ENCODE measurements at places on chromosomes 2 and 18.

- DNase-seq: no peak
These were observed 20.1 kb upstream of the FN1 start for GRCh38 chr2:215455958-215456357.

- DNase-seq: no peak
These were observed 66.3 kb downstream of the SCN2A start for GRCh38 chr2:165305391-165306096.

- DNase-seq: no peak
These were observed 38.2 kb downstream of the PLEKHM3 start for GRCh38 chr2:207987025-207987716.

- DNase-seq: no peak
These were observed 205.3 kb downstream of the TMEM247 start for GRCh38 chr2:46684661-46685060.

- DNase-seq: no peak
These were observed 81.3 kb downstream of the VSNL1 start for GRCh38 chr2:17621781-17622180.

DNA sequence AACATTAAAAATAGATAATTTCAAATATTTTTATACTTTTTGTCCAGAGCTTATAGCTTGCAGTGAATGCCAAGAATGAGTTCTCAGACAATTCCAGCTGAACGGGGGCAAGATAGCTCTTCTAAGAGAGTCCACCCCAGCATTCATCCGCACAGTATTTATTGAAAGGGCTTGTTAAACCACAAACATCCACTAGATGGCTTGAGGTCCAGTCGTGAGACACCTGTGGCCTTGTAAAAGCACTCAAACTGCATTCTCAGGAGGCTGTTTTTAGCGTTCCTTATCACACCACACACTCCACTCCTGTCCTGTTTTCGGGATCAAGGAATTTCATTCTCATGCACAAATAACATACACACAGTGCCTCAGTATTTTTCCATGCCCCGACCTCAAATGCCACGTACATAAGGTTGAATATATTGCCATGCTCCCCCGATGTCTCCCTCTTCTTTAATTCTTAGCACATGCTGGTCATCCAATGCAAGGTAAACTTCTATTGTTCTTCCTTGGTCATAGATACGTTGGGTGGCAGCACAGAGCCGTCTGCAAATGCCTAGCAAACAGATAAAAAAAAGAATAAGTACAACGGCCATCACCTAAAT, 47.4 kb downstream of the DNAJC10 start:
- DNase-seq: no peak

- no peak for DNase-seq
These were observed 2.3 kb downstream of the CYRIA start for GRCh38 chr2:16663121-16663905.

DNA sequence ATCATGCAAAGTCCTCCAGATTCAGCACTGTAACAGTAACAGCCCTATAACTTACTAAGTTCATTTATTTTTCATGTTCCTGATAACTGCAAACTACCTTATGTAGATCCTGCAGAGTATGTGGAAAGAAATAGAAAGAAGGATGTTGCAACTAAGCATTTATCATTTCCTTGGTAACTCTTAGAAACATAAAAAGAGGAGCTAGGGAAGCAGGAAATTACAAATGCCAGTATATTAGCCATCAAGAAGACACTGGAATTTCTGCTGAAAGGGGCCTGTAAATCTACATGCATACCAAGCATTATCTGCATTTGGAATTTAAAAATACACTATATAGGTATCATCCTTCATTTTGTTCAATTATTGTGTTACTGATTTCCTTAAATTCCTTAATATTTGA, 66.8 kb downstream of the PDE11A start:
- DNase-seq: no peak

DNA sequence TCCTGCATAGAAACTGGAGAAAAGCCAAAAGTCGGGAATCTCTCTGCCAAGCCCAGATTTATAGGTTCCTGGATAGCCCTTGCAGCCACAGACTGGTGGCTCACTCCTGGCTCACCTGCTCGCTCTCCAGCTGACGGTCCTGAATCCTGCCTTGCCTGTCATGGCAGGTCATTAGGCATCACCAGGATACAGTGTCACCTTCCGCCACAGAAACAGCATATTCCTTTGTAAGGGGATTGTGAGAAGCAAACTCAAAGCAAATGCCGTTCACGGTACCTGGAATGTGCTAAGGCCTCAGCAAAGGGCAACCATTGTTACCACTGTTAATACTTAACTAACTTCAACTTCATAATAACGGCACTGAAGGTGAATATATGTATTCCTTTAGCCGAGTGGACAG, 57.1 kb upstream of the GPR45 start:
- no peak for DNase-seq

DNA sequence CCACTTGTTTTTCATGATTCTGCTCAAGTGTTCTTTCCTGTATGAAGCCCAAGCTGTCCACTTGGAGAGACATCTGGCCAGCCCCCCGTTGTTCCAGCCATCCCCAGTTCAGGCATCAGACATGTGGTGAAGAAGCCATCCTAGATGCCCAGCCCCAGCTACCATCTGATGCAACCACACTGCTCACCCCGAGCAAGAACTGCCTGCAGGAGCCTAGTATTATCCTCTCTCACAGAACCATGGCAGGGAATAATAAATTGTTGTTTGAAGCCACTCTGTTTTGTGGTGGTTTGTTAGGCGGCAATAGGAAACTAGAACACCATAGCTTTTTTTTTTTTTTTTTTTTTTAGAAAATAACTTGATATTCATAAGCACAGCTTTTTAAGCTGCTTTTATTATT, 19.5 kb upstream of the DARS1 start:
- DNase-seq: no peak

DNA sequence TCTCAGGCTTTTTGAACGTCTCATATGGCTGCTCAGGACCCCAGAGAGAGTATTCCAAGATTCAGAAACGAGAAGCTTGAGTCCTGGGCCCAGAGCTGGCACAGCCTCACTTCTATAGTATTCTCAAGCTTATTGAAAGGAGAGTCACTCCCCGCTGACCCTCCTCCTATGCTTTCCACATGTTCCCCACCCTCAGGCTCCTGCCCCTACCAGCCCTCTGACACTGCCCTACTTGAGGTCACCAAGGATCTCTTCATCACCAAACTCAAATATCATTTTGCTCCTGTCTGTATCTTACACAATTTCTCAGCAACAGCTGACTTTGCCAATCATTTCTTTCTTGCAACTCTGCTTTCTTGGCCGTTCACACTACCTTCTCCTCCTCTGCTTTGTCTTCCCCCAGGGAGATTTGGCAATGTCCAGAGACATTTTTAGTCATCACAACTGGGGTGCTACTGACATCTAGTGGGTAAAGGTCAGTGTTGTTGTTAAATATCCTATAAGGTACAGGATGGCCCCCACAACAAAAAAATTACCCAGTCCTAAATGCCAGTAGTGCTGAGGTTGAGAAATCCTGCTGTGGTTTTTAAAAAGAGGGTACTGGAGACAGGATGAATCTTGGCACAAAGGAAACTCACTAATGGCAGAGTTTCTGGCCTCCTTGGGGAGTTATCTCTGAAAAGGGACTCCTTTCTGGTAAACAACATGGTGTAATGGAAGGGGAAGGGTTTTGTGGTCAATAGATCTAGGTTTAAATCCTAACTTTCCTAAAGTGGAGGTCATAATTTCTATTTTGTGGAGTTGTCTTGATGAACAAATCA, 26.9 kb upstream of the INSIG2 start:
- no peak for DNase-seq

DNA sequence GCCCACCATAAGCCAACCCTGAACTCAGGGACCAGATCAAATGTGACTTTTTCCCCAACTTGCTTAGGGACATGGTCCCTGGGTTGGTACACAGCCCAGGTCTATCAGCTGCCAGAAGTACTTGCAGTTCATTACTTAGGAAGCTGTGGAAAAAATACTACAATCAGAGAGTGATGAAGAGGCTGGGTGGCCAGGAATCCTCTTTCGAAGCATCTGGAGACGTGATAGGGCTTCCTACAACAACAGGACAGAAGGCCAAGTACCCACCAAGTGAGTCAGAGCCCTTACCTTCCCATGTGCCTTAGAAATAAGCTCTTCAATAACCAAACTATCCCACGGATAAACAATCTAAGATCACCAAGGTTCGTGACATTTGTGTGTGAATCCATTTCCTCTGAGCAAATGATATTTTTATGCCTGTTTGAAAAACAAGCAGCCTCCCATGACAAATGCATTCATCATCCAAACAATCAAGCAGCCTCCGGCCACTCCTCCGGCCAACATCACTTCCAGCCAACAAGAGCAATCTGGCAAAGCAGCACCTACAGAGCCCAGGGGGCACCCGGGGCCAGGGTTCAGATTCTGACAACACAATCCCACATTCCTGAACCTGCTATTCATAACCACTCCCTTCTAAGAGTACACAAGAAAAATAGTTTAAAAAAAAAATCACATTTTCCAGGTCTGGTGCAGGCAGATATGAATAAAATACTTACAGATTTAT, 26.4 kb downstream of the TBC1D8 start:
- DNase-seq: peak; percentile 89

GRCh38 chr18:635171-635570, 22.3 kb upstream of the TYMS start:
- no peak for DNase-seq

DNA sequence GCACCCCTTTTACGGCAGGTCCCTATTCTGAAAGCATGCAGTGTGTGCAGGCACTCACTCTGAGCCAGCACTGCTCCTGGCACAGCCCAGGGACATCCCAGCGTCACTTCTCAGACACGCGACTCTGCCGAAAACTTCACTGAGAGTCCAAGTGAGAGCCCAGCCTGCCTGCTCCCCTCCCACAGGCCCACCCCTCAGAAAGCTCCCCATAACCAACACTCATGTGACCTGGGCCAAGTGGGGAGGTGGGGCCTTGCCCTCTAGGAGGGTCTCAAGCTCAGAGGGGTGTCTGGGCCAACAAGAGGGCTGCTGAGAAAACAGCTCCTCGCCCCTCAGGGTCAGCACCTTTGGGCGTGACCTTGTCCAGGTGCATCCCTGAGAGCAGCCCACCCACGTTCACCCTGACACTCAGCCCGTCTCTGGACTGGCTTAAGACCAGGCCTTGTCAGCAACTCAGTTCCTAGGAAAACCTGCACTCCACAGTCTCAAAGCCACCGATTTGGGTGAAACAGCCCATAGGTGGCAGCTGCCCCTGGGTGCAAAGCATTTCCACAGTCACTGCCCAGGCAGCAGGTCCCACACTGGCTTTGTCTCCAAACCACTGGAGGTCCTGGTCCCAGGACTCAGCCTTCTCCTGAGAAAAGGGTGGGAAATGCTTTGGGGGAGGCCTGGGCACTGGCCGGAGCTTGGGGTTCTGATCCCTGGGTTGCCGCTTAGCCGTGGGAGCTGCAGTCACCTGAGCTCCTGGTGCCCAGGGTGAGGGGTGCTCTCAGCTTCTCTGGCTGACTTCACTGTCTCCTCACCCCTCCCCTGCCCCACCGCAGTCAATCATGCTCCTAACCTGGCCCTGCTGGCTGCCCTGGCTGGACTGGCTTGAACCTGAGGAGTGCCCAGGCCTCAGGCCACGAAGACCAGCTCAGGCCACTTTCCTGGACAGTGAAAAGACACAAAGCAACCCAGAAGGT, 209.6 kb downstream of the HDAC4 start:
- peak; percentile 67 for DNase-seq

- DNase-seq: no peak
These were observed 196.5 kb upstream of the PIK3C3 start for GRCh38 chr18:41758534-41758933.

DNA sequence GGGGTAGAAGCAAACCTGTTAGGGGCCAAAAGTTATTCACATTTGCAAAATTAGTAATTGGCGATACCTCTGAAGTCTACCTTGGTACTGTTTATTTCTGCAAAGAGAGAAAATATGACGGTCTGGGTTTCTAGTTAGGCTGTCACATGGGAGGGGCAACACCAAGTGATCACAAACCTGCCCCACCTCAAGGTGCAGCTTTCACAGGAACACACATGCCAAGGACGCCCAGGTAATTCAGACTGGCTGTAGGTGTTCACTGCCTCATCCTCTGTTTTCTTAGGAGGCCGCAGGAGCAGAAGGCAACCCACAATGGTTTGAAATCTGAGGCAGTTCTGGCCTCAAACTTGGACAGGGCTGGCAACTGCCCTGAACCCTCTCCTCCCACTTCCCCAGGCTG, 56.2 kb downstream of the STPG4 start:
- no peak for DNase-seq

GRCh38 chr2:74959106-74959751, 786 bp downstream of the POLE4 start:
- DNase-seq: no peak
